ENCODE measurements at places on chromosomes 2 and 18.
A peak's percentile ranks its signal among the peaks of the same experiment; 100 is the strongest.

- DNase-seq, result no peak
Measured at GRCh38 chr2:36858551-36859365, 107.6 kb downstream of the STRN start.

GRCh38 chr2:227411320-227411989 is 23.7 kb upstream of the SCYGR1 start:
- peak; percentile 36 for DNase-seq

DNA sequence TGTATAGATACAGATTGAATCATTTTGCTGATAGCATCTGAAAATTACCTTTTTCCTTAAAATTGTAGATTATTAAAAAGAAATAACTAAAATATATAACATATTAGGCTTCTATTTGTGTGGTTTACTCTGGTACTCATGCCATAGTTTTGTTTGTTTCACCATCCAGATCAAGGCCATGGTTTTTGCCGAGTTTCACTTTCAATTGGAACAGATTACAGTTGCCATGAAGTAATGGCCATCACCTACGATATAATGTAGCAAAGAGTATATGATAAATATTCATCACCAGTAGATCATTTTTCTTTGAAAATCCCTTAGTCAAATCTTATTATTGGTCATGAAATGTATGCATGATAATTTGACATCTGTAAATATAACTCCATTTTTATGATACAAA is 11.9 kb upstream of the DNAH7 start:
- DNase-seq, result no peak

GRCh38 chr2:10370390-10370789 is 67.7 kb downstream of the HPCAL1 start:
- DNase-seq, result no peak

DNA sequence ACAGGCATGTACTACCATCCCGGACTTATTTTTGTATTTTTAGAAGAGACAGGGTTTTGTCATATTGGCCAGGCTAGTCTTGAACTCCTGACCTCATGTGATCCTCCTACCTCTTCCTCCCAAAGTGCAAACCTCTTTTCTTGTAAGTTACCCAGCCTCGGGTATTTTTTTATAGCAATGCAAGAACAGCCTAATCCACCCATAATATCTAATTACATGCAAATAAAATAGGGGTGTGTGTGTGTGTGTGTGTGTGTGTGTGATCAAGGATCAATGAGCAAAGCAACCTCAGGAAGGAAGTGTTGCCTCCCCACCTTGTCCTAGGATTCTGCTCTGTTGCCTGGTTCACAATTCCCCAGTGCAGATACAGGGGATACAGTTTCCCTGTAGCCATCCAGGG is 45.6 kb downstream of the NGEF start:
- no peak for DNase-seq

DNA sequence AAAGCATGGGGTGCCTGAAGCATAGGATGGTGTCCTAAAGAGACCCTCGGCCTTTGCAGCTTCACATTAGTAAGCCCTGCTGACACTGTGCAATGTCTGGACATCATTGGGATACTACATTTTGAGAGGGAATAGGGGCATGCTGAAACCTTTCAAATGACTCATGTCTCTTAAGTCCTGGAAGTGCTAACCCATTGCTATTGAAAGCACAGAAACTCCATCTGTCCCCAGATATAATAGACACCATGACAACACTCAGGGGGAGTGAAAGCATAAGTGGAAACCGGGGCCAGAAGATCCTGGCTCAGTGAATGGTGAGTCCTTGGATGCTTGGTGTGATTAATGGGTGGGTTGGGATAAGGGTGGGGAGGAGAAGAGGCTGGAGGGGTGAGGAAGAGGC is 595.5 kb upstream of the ID2 start:
- DNase-seq, result no peak

DNA sequence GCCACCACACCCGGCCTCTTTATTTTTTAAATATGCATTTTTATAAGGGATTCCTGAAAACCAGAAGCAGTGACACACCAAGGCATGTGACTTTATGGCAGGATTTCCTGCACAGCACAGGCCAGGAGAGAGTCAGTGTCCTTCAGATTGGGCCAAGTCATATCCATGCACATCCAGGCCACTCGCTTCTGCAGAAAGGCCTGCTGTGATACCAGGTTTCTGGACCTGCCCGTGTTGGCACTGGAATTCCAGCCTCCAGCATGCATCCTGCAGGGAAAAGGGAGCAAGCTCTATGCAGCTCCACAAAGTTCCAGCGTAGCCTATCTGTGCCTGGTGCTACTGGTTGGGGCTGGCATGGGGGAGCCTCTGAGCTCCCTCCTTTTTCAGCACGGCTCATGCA is 36.8 kb downstream of the MEX3C start:
- DNase-seq, result no peak

DNA sequence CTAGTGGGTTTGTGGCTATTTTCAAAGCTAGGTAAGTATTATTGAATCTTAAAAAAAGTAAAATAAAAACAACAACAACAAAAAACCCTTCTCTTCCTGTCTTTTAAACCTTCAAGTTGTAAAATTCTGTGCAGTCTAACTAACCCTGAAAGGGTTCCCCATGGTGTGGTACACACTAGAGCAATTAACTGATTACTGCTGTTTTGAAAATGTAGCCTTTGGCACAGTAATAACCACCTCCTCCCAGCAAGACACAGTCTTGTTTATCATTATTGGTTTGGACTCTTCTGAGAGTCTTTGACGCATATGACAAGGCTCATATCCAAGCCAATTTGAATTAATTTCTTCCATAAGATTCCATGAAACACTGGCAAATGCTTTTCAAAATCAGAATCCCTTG is 2184.6 kb upstream of the PIK3C3 start:
- DNase-seq, result no peak

DNA sequence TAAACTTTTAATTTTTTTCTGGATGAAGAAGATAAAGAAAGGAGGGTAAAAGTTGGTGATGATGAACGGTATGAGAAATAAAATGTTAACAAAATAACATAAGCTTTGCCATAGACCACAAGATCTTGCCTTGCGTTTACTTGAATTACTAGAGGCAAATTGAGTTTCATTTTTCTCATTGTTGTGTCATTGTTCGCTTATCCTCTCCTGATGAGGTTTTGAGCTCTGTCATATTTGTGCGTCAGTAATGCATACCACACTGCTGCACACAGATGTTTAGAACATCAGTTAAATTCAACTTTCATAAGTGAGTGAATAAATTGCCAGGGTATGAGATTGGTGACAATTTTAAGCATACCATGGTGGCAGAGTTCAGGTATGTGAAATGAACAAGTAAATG is 843.6 kb downstream of the SUCLG1 start:
- no peak for DNase-seq

DNA sequence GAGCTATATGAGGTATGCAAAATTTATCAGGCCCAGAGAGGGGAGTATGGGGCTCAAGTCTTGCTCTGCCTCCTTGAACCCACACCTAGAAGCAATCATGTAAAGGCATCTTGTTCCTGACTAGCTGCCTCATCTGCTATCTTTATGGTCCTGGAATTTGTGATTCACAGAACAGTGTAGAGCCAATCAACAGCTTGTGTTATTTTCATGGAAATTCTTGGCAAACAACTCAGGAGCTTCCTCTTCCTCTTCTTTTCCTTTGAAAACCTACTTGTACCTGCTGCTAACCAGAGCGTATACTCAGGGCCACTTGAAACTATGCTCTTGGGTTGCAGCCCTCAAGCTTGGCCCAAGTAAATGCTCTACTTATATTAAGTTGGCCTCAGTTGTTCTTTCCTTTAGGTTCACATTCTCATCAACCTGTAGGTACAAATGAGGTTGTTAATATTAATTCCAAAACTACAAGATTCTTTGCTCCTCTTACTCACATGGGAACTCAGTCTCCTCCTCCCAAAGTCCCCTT is 3.5 kb upstream of the NOSTRIN start:
- DNase-seq, result no peak

DNA sequence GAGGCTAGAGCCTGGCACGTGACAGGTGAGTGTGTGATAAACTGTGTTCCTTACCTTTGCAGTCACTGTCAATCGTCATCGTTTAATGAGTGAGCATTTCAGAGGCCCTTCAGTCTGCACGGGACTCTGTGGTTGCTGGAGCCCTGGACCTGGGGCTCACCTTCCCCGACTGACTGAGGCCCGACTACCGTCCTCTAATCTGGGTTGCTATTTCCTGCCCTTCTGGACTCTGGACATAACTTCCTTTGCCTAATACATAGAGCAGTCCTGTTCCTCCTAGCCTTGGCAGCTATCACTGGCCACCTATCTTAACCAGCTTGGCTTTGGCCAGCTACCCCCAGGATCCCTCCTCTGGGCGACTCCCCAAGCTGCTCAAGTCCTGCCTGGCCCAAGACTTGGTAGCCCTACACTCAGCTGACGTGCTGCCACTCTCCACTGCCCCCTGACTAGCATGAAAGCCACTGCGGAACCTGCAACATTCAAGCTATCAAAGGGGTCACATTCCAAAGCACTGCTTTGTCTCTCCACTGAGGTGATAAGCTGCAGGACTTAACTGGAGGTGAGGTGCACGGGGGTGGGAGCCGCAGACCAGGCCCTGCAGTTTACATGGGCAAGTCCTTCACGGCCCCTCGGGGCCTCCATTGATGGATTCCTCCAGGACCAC is 11.1 kb upstream of the RAB17 start:
- no peak for DNase-seq

- peak; percentile 65 for DNase-seq
Measured at GRCh38 chr2:237674731-237675276, 47.4 kb downstream of the LRRFIP1 start.

- DNase-seq, result no peak
Measured at GRCh38 chr18:76697441-76697901, 124.9 kb upstream of the ZNF236 start.

DNA sequence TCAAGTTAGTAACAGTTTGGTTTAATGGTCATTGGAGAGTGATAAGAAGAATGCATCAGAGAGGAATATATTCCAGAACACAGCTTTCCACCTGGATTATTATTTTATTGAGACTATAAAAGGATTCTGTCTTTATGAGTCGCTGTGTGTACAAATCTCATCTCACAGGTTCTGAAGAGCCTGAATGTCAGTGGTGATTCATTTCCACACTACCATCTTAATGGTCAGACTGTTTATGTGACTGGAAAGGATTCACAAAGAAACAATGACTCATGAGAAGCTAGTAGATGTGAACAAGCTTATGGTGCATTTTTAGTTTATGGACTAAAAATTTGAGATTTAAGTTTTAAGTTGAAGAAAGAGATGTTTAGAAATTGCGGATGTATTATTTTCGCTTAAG is 685.4 kb upstream of the NRXN1 start:
- DNase-seq, result no peak

DNA sequence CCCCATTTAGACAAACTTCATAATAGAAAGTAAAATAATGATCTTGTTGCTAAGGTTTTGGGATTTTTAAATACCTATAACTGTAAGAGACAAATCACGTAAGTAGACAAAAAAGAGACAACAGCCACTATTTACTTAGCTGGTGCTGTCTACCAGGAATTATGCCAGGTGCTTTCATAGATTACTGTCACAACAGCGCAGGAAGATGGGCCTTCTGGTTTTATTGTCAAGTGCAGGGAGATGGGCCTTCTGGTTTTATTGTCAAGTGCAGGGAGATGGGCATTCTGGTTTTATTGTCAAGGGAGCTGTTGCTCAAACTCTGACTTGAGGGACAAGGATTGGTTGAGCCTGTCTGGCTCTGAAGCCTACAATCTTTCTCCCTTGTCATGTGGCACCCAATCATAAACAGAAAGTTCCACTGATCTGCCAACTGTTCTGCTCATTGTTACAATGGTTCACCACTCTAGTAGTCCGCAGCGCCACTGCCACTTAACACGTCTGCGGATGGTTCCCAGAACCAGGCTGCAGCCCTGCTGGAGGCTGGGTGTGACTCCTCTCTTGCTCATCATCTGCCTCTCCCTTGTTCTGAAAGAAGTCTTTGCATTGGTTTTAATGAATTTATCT is 95.0 kb downstream of the RNF144A start:
- no peak for DNase-seq

GRCh38 chr2:100416935-100417710 is at the start of gene CHST10:
CHST10 (minus strand) TSS chr2:100417668; CDS start chr2:100406675, 10,993 bp downstream.
- peak; percentile 17 for DNase-seq

DNA sequence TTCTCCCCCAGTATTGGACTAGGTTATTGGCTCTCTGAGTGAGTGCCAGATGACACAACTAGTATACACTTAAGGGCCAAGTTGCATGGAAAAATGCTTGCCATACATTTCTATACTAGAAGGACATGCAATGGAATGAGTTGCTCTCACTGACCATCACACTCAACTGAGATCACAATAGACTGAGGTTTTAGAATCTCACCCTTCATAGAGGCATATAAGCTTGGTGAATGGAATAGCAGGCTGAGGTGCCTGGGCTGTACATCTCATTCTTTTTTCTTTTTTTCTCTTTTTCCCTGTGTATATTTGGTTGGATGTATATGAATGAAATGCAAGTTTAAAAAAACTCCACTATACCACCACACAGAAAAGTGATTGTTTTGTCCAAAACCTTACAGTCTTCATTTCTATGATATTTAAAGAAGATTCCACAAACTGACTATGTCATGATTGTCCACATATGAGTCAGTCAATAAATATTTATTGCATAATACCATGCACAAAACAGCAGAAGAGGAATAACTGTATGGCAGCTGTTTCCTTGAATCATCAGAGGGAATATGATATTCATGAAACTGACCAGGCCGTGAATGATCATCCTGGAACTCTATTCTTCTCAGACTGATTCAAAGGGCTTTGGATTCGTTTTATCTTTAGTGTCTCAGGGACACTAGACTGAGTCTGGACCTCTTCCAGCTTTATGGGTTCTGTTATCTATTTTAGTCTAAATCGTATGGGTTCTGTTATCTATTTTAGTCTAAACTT is 122.6 kb upstream of the STK17B start:
- DNase-seq, result no peak

DNA sequence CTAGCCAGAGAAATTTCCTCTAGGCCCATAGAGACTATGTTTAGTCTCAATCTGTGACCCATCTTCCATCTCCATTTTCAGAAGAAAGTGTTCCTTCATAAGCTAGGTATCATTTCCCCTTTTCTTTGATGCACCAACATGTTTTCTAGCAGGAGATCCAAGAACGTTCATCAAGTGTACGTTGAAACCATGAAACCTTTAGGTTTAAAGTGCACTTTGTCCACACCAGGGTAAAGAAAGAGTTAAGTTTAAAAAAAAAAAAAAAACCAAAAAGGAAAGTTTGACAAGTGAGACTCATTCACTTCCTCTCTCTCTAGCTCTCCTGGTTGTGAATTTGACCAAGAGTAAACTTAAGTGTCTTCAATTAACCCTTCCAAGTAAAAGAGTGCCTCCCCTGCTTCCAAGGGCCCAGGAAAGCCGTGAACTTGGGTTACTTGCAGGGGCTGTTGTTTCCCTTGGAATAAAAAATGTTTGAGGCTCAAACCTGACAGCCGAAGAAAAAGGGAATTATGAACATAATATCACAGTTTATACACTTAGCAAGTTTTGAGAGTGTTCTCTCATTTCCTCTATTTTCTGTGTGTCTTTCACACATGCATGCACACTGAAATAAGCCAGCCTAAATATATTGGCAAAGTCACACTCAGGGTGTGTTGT is 56.7 kb downstream of the LBH start:
- DNase-seq, result no peak

GRCh38 chr2:121489284-121489683 is 41.4 kb upstream of the RNU4ATAC start:
- no peak for DNase-seq

GRCh38 chr18:66440433-66440832 is 163.5 kb downstream of the CDH19 start:
- DNase-seq, result no peak

GRCh38 chr2:18435426-18436037 is 124.9 kb downstream of the RDH14 start:
- DNase-seq, result no peak

GRCh38 chr18:2411381-2411960 is 159.8 kb downstream of the METTL4 start:
- no peak for DNase-seq

GRCh38 chr18:27717816-27718215 is 459.1 kb downstream of the CDH2 start:
- DNase-seq, result no peak

Measured in stimulated activated CD8-positive, alpha-beta memory T cell treated with anti-CD3 and anti-CD28 coated beads, Interleukin-7, amount 100 ng/mL, for 4 hours (primary cell).